Activated CD4-positive, alpha-beta T cell treated with anti-CD3 and anti-CD28 coated beads, Interleukin-2, amount 10 ng/mL, durations not matched to agents 7 days and 5 days (primary cell): ENCODE measurements at places on chromosomes 7 and 10. TPM values are rescaled to one million over a fixed set of nuclear protein-coding genes. Genes with fewer than 3 reads are reported as not detected.

Gene FGF8
- not detected for total RNA-seq

Gene MGMT
- total RNA-seq = 17.6 TPM

Gene DDX50
- 48.6 TPM for total RNA-seq

Gene GFRA1
- total RNA-seq = not detected

Gene NYAP1
- total RNA-seq = 0.32 TPM

Gene SFTPD
- not detected for total RNA-seq

Gene BUB3
- total RNA-seq = 255 TPM

Gene AIFM2
- 3.3 TPM for total RNA-seq

Gene OR6V1
- not detected for total RNA-seq

Gene FAS
- total RNA-seq = 65.1 TPM

Gene CXCL12
- total RNA-seq = not detected

Gene STEAP2
- total RNA-seq = not detected

Gene LLCFC1
- total RNA-seq = not detected

Gene ZNF467
- 0.15 TPM for total RNA-seq

Gene HELLS
- 121 TPM for total RNA-seq

Gene STOX1
- 1.1 TPM for total RNA-seq

Gene PPP1R17
- total RNA-seq = not detected

Gene PAX4
- not detected for total RNA-seq

Gene CRCP
- 31.4 TPM for total RNA-seq

Gene SPDYE5
- not detected for total RNA-seq

Gene WNT8B
- 0.40 TPM for total RNA-seq
